ENCODE measurements at places on chromosomes 13 and 19.

- no peak for DNase-seq
Observed at GRCh38 chr13:103931331-103931845, 865.2 kb upstream of the SLC10A2 start.

- no peak for DNase-seq
Observed at GRCh38 chr13:37144661-37145060, 39.2 kb upstream of the CSNK1A1L start.

DNA sequence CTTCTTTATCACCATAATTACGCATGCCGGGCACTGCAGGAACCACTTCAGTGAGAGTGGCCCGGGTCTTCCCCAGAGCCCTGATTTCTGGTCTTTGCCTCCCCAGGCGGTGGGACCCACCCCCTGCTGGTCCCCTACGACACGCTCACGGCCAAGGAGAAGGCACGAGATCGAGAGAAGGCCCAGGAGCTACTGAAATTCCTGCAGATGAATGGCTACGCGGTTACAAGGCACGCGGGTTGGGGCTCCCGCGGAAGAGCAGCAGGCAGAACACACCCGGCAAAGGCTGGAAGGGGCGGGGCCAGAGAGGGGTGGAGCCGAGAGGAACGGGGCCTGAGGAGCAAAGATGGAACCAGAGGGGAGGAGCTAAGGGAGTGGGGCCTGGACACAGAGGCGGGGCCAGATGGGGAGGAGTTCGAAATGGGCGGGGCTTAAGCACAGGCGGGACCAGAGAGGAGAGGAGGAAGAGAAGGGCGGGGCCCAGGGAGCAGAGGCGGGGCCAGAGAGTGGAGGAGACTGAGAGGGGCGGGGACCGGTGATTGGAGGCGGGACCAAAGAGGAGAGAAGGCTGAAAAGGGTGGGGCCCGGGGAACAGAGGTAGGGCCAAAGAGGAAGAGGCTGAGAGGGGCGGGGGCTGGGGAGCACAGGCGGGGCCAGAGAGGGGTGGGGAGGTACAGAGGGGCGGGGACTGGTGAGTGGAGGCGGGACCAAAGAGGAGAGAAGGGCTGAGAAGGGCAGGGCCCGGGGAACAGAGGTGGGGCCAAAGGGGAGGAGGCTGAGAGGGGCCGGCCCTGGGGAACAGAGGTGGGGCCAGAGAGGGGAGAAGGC lies 73.4 kb downstream of the RYR1 start:
- DNase-seq = peak; percentile 94

GRCh38 chr13:63433546-63434150 lies 2018.0 kb upstream of the PCDH20 start:
- DNase-seq = no peak

GRCh38 chr13:69565334-69565733 lies 542.3 kb upstream of the ATXN8OS start:
- no peak for DNase-seq

GRCh38 chr19:56321989-56322440 lies 7.4 kb upstream of the ZSCAN5A start:
- no peak for DNase-seq

GRCh38 chr19:34241513-34242337 lies 12.6 kb upstream of the GARRE1 start:
- no peak for DNase-seq

DNA sequence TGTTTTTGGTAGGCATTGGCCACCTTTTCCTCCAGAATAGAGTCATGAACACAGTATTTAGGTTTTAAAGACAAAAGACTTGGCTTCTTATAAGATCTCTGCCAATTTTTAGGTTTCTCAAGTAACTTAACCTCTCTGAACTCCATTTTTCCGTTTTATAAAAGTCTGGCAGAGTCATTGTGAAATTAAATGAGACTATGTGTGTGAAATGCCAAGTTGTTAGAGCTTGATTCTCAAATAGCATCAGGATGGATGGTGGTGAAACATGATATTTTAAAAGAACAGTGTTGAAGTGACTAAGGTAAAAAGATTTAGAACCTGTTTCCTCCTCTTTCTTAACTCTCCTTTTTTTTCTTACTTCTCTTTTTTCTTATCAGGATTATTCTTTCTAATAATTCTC lies 617.7 kb upstream of the SLITRK1 start:
- no peak for DNase-seq

- DNase-seq = no peak
Observed at GRCh38 chr19:15372891-15373301, 6.7 kb downstream of the AKAP8 start.

GRCh38 chr13:40273253-40274025 lies 393.0 kb downstream of the FOXO1 start:
- no peak for DNase-seq

GRCh38 chr13:21330126-21330861 lies 128.8 kb downstream of the ZDHHC20 start:
- no peak for DNase-seq

GRCh38 chr19:53655042-53655665 lies 23.4 kb downstream of the DPRX start:
- no peak for DNase-seq

DNA sequence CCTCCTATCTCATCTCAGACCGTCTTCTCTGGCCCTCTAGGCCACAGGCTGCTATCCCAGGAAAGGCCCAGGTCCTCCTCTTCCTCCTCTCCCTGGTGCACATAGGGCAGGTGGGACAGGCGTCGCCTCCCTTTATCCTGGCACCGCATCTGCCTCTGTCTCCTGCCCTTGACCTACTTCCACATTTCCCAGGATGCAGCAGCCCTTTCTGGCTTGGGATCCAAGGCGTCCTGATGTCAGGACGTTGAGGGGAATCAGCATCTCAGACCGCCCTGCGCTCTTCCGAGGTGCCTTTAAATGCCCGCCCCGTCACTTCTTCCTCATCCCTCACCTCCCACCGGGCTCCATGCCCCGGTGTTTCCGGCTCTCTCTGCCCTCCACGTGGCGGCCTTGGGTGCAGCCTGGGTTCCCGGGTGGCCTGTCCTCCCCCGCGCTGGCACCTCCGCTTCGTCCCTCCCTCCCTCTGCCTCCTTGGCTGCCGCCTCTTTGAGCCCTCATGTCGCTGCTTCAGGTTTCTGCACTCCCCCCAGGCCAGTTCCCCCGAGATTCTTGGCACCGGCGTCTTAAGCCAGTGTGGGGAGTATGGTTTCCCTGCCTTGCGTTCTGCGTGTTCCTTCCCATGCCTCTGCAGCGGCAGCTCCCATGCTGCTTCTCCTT lies 66.3 kb downstream of the KDM4B start:
- no peak for DNase-seq

DNA sequence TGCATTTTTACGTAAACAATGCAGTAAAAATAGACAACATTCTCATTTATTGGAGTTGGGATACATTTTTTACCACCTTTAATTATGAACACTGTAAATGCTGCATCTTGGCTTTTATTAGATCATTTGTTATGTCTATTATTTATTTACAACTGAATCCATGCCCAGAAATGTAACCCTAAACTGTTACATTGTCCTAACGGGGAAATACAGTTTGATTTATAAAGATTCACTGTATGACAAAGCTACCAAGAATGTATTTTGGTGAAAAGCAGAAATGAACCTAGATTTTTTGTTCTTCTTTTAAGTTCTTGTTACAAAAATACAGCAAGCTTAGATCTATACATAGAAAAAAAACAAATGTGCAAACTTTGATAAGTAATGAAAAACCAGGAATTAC lies 1.1 kb downstream of the METTL21C start:
- no peak for DNase-seq

GRCh38 chr19:35773020-35773806 lies 2.2 kb upstream of the ARHGAP33 start:
- no peak for DNase-seq

DNA sequence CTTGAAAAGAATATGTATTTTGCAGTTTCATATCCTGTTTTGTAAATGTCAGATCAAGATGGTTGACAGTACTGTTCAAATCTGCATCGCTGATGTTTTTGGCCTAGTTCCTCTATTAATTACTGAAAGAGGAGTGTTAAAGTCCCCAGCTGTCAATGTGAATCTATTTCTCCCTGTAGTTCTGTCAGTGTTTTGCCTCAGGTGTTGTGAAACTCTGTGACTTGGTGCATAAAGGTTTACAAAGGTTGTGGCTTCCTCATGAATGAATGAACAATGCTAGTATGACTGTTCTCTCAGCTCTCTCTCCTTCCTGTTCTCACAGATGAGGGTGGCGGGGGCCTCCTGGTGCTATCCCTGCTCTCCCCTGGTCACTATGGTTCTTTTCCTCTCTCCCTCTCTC lies 142.4 kb downstream of the MYCBP2 start:
- peak; percentile 4 for DNase-seq

DNA sequence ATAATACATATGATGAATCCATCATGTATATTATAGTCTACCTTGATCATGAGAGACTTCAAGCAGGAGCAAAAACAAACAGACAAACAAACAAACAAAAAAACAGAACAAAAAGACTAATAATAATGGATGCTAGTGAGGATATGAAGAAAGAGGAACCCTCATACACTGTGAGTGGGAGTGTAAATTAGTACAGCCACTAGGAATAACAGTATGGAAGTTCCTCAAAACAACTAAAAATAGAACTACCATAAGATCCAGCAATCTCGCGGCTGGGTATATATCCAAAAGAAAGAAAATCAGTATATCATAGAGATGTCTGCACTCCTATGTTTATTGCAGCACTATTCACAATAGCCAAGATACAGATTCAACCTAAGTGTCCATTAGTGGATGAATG lies 7.0 kb upstream of the DLEU7 start:
- no peak for DNase-seq

- DNase-seq = no peak
Observed at GRCh38 chr13:31528176-31528575, 211.2 kb upstream of the RXFP2 start.

- DNase-seq = no peak
Observed at GRCh38 chr19:33279430-33280350, 22.6 kb downstream of the CEBPA start.

DNA sequence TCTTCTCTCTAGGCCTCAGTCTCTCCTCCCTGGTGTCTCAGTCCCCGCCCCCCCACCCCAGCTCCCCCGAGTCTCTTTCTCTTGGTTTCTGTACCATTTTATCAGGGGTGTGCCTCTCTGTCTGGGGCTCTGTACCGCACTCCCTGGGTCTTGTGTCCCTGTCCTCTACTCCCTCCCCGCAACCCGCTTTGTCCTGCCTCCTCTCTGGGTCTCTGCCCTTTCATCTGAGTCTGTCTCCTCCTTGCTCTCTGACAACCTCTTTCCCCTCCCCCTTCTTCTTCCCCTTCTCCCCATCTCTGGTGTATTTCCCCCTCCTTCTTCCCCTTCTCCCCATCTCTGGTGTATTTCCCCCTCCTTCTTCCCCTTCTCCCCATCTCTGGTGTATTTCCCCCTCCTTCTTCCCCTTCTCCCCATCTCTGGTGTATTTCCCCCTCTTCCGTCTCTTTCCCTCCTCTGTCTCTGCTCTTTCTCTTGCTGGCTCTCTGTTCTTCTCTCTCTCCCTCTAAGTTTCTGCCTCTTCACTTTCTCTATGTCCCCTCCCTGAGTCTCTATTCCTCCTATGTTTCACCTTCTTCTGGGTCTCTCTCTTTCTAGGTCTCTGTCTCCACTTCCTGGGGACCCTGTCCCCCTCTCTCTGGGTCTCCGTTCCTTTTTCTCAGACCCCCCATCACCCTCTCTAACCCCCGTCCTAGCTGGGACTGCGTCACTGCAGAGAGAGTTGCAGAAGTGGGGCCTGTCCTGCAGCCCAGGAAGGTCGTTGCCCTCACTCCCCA lies 2.2 kb upstream of the KCNC3 start:
- DNase-seq = no peak

DNA sequence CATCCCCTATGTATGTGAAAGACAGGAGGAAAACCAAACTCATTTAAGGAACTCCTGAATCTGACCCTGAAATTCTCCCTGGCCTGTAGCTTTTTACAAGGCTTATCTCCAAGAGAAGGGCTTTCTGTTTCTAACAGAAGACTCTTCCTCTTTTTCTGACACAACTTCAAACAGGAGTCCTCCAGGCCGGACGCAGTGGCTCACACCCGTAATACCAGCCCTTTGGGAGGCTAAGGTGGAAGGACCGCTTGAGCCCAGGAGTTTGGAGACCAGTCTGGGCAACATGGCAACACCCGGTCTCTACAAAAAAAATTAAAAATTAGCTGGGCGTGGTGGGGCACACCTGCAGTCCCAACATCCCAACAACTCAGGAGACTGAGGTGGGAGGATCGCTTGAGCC lies 41.9 kb downstream of the CARS2 start:
- no peak for DNase-seq

DNA sequence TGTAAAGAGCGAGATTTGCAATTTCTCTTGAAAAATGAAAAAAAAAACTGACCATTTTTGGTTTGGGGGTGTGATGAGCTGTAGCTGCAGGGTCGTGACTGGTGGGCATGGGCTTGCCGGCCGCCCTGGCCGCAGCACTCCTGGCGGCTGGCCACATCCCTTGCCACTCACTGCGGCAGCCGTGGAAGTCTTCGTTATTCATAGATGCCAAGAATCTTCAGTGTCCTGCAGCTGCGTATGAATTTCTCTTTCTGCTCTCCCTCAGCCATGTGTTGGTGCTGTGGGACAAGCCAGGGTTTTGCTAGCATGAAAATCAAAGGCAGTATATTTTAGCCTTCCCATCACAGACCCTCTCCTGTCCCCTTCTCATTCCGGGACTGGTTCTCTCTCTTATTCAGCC lies 151.7 kb upstream of the TSHZ3 start:
- DNase-seq = no peak

- DNase-seq = no peak
Observed at GRCh38 chr13:91704398-91704797, 306.0 kb downstream of the GPC5 start.

DNA sequence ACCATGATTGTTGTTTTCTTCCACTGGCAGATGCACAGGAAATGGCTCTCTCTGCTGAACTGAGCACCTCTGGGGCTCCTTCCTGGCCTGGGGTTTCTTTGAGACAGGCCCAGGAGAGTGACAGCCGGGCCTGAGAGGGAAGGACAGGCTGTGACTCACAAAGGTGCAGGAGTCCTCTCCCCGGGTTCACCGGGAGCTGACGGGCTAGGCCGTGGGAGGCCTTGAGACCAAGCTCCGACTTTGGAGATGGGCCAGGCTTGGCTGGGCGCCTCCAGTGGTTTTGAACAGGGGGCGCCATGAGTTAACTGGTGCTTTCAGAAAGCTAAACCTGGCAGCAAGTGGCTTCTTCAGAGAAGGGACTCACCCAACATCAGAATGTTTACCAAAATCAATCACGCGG lies 143.4 kb downstream of the URI1 start:
- DNase-seq = no peak

Measured in stimulated activated CD8-positive, alpha-beta memory T cell treated with anti-CD3 and anti-CD28 coated beads, Interleukin-2, amount 100 ng/mL, for 48 hours (primary cell).